T-helper 22 cell (primary cell): ENCODE measurements at places on chromosomes 3 and 15.

- DNase-seq = no peak
Measured at GRCh38 chr3:60890226-60890625, 361.0 kb downstream of the FHIT start.

DNA sequence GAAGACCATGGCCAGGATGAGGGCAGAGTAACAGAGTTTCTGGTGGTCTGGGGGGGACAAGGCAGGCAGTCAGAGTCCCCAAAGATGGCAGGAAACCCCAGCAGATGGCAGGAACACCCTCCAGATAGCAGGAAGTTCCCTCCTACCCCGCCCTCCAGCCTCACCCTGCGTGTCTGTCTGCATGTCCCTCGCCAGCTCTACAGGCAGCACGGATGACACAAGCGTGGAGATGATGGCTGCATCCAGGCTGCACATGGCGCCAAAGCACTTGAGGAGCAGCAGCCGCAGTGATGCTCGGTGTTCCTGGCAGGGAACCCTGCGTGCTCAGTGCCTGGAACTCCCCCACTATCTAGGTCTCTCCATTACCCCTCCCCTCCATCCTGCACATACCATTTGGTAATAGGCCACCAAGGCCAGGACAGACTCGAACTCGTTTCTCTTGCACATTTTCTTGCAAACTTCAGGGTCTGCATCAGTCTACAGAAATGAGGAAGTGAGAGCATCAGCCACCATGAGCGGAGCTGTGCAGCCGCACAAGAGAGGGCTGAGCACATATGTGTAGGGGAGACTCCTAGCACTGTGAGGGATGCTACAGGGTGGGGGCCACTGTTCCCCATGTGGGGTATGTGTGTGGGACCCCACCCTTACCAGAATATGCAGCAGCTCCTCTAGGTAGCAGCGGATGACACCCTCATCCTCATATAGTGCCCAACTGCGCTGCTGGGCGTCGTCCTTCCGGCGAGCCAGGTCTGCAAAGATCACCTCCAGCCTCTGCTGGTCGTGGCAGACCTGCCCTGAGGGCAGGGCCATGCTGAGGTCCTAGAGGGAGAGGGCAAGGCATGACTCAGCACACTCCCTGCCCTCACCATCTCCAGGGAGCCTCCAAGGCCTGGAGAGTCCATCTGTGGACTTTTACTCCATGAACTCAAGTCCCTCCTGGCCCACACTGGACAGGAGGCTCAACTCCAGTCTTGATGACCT lies 6.0 kb downstream of the NCKIPSD start:
- DNase-seq = no peak

DNA sequence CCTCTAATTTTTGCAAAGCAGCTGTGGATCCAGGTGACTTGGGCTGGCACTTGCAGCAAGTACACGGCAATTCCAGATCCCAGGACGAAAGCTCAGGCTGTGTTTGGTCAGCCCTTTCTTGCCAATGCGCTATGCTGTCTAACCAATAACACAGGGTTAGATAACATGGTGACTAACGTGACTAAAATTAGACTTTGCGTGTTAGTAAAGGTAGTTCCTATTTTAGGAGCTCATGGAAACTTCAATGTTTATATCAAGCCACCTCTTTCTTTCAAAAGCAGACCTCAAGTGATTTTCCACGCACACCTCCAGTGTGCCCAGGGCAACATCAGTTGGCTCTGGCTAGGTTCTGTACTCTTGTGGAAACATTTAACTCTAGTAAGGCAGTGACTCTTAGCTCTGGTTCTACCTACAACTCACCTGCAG lies 32.5 kb downstream of the CDCP1 start:
- DNase-seq = no peak

GRCh38 chr3:149534671-149535332 lies 60.3 kb downstream of the TM4SF4 start:
- DNase-seq = no peak

DNA sequence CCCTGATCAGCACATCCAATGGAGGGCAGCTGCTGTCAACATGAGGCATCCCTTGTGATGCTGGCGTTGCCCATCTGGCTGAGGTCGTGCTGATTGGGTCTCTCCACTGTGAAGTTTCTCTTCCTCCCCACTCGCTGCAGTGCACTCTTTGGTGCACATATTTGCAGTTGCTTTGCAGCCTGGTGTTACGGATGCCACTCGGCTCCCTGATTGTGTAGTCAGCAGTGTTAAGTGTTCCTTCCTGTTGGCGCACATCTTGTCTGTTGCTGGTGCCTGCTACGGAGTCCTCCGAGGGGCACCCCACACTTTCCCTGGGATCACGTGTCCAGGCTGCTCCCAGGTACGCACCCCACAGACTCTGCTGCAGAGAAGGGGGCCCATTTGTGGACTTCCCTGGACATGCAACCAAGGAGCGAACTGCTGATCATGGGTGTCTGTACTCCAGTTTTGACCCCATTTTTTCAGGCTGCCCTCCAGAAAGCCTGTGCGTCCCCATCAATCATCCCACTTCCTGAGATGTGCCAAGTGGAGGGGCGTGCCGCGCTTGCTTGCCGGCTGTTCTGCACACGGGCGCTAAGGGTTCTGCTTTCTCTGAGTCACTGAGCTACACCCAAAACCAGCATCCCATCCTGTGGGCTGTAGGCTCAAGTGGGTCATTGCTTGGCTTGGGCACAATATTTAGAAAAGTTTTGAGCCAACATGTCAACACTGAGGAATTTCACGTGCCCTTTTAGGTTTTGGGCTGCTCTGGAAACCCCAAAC lies 98.6 kb downstream of the FBLN2 start:
- DNase-seq = no peak

DNA sequence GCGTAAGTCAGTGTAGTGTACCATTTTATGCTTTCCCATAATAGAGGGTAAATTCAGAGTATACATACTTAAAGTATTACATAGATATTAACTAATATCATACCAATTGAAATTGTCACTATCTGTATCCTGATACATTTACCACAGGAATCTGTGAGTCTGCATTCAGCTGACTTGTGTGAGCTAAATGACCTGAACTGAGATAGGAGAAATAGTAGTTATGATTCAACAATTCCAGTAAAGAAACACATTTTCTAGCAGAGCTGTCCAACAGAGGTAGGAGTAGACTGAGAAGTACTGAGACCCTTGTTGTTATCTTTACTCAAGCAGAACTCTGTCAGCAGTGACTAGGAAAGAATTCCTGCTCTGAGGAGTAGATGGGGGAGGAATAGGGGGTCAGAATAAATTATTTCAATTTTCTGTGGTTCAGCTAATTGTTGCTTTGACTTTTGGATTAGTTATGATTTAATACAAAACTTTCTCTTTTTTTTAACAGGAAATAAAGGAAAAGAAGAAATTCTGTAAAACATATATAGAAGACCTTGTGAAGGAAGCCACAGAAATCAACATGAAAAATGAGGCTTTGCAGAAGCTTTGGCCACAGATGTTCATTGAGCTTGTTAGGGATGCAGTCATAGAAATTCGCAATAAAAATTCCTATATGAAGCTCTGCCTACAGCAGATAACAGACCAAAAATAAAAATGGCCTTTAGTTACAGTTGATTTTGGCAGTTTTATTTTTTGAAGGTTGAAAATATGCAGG lies 66.2 kb upstream of the THSD4 start:
- DNase-seq = no peak

GRCh38 chr3:94106268-94106667 lies 43.4 kb downstream of the NSUN3 start:
- DNase-seq = no peak

DNA sequence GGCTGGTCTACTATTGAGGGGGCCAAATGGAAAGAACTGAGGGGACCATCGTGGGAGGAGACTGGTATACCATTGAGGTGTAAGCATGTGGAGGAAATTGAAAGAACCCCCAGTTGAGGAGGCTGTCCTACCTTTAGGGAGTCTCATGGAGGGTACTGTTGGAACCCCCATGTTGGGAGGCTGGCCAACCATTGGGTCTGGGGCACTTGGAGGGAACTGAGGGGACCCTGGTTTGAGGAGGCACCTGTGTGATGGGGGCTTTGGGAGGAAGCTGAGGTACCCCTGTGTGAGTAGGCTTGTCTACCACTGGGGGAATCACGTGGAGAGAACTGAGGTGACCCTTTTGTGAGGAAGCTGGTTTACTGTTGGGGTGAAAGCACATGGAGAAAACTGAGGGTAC lies 157.5 kb downstream of the FBLN2 start:
- DNase-seq = no peak

DNA sequence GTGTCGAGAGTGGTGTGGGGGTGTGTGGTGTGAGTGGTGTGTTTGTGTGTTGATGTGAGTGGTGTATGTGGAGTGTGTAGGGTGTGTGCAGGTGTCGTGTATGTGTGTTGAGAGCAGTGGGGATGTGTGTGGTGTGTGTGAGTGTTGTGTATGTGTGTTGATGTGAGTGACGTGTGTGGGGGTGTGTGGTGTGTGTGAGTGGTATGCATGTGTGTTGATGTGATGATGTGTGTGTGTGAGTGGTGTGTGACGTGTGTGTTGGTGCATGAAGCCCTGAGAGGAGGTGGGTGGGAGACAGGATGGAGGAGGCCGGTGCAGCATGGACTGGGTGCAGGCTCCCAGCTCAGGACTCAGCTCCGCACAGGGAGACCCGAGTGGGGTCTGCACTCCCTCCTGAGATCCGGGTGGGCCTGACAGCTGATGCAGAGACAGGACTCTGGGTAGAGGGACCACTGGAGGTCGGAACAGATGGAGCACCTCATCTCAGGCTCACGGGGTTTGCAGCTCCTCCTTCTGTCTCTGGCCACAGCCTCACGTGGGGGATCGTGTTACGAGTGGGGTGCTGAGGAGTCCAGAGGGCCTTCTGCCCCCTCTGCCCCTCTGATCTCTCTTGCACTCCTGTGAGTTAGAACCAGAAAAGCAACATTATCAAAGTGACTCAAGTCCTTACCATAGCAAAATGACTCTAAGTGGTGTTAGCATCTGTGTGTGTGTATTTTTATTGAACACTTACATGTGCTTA lies 41.3 kb downstream of the ARNT2 start:
- no peak for DNase-seq
